ENCODE measurements at places on chromosomes 11 and 22.

DNA sequence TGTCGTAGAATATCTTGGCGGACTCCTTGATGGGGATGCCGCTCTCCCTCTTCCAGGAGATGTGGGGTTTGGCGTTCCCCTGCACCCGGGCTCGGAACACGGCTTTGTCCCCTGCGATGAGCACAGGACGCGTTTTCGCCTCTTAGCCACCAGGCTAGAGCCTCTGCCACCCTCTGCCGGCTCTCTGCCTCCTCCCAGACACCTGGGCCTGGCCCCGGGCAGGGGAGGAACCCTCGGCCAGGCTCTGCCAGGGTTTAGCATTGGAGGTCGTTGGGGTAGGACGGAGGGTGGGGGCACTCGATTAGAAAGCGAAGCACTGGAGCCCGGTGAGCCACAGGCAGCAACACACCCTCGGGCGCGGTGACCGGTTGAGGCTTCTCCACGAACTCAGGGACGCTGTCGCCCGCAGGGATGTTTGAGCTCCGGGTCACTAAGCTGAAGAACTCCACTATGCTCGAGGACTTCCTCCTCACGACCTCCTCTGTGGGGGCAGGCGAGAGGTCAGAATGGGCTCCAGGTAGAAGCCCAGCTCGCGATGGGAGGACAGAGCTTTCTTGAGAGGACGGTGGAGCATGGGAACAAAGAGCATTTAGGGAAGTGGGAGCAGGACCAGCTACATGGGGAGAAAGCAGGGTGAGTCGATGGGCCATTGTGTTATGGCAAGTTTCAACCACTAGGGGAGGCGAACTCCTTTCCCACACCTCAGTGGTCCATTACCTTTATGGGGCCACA is 4.3 kb downstream of the IGSF22 start:
- peak; percentile 71 for DNase-seq

GRCh38 chr11:119566319-119566718 is 143.3 kb upstream of the THY1 start:
- no peak for DNase-seq

DNA sequence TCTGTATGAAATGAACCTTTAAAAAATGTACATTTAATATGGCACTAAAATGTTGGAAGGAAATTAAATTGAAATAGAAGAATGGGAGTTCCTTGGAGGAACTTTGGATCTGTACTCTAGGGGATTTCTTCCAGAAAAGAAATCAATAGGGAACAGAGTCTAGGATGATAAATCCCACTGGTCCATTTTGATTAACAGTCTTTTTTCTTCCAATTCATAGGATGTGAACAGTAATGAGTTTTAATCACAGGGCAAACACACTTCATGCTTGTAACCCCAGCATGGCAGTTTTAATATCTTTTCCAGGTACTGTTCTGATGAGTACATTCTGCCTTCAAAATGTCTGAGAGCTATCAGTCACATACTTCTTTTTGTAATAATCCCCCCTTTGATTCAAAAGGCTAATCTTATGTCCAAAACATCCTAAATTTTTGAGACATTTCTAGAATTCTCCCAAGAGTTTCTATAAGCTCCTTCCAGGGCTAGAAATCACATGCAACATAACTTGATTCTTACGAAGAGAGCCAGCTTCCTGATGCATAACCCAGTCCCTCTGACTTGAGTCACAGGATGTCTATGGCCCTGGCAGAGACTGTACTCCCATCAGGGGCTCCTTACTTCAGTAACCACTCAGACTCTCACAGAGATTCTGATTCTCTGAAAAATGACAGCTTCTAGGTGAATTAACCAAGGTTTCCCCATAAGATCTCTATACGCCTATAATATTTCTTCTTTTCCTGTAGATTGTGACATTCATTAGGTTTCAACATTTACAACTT is 112.9 kb downstream of the SLC36A4 start:
- DNase-seq, result no peak

GRCh38 chr11:121236115-121237001 is 56.2 kb upstream of the SC5D start:
- DNase-seq, result peak; percentile 47

DNA sequence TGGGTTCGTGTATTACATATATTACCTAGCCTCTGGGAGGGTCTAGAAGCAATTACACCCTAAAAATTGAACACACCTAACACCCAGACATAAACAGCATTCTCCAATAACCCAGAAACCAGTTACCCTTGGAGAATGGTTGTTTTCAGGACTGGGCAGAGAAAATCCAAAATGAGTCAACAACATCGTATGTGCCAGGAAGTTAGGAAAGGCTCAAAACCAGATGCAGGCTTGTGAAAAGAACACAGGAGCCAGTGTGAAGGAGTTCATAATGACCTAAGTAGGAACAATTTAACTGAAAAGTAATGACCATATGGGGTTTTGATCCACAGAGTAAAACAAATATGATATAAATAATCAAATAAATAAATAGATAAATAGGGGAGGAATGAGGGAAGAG is 5.1 kb upstream of the CLPB start:
- DNase-seq, result no peak

DNA sequence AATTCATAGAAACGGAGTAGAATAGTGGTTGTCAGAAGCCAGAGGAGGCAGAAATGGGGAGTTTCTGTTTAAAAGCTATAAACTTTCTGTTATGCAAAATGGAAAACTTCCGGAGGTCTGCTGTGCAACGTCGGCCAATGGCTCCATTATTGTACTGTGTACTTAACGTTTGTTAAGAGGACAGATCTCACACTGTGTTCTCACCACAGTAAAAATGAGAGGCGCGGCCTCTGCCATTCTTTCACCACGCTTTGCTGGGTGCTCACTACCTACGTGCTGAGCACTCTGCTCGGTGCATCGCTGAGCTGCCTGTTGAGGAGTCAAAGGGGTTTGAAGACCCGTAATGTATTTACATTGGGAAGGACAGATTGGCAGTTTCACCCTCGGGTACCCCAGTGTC is 218.8 kb upstream of the B3GAT1 start:
- DNase-seq, result no peak

DNA sequence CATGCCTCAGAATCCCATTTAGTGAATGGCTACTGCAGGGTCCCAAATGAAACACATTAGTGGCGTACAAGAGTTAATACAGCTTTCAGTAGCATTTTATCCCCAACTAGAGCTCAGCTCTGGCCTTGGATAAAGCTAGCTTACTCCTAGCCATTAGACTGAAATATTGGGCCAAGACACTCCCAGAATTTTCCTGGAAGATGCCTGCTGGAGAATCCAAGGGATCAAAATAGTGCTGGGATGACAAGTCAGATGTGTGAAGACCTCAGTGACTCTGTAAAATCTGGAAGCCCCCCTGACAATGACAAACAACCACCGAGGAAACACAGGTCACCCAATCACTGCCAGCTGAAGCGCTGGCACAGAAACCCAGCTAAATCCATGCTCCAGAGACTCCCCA is 303.1 kb upstream of the SORL1-AS1 start:
- DNase-seq, result no peak

DNA sequence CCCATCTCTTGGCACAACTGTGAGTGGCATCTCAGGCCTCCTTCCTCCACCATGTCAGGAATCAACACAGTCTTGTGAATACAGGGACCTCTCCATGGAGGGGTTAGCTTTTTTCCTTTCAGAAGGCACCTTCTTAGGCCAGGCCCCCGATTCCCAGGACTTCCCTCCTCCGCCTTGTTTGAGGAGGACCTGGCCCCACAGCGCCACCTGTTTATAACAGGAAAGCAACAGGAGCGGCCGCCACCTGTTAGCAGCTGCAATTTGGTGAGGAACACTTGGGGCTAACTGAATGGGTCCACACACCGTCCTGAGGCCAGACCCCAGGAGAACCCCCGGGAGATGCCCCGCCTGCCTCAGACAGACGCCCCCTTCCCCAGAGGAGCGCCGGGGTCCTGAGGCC is 3.8 kb upstream of the PKP3 start:
- no peak for DNase-seq

GRCh38 chr22:48699511-48699910 is 1128.2 kb downstream of the BRD1 start:
- no peak for DNase-seq

DNA sequence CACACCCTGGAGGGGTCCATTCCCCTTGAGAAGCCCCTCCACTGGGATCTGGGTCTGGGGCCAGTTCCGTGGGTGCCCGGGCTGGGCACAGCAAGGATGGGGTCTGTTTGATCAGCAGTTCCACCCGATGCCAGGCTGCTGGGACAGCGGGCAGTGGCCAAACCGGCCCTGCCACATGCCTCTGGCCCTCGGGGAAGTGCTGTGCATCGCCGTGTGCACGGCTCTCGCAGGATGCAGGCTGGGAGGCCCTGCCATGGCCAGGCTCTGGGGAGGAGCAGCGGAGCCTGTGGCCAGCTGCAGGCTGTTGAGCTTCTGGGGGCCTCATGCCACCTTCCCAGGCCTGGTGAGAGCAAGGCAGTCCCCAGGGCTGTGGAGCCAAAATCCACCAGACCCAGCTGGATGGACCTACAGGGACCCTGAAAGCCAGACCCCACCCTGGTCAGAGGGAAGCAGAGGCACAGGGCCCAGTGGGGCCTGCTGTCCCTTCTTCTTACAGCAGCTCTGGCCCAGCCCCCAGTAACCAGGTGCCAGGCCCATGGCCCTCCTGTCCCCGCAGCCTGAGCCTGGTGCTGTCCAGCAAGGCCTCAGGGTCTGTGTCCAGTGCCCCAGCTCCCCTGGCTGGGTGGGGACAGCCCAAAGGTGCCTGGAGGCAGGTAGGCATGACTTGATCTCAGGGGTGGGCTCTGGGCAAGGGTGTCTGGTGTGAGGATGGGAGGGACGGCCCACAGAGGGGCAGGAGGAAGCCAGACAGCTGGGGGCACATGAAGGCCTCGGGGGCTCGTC is 57.3 kb downstream of the WNT7B start:
- DNase-seq, result no peak

GRCh38 chr11:13280777-13281176 is 3.2 kb downstream of the BMAL1 start:
- no peak for DNase-seq

DNA sequence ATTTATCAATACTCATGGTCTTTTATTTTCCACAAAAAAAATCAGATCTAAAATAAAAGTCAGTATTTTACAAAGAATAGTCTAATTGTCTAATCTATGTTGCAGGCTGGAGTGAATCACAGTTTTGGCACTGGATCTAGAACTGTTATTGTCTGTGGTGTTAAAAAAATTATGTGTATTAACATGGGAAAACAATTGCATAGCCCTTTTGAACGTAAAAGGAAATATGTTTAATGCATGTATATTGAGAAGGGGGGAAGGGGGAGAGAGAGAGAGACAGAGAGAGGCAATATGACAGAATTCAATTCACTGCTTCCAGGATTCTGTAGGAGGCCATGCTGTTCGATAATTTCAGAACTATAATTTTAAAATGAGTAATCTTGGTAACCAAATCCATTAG is 324.9 kb upstream of the CCDC90B start:
- DNase-seq, result no peak

- no peak for DNase-seq
Observed at GRCh38 chr11:55806248-55806647, 4.9 kb upstream of the OR5L1 start.

DNA sequence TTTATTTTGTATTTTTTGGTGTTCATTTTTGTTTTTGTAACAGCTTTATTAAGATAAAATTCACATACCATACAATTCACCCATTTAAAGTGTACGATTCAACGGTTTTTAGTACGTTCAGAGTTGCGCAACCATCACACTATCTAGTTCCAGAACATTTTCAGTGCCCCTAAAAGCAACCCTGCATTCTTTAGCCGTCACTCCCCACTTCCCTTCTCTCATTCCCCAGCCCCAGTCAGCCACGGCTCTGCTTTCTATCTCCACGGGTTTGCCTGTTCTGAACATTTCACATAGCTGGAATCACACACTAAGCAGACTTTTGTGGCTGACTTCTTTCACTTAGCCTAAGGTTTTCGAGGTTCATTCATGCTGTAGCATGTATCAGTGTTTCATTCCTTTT is 9.6 kb upstream of the KCNQ1OT1 start:
- no peak for DNase-seq

DNA sequence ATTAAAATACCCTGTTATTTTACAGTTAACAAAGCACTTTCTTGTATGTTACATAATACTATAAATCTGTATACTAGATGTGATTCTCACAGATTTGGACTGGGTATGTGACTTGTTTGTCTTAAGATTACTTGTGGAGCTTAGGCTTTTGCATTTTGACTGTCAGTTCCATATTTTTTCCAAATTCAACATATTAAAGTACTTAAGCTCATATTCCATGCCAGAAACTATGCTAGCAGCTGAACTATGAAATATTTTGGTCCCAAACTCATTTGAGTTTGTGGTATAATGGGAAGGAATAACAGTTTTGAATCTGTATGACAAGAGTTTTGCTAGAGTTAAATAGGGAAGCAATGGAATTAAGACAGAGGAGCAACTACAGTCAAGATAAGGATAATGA is 841.4 kb downstream of the JRKL start:
- no peak for DNase-seq

GRCh38 chr11:12388173-12388572 is 10.8 kb downstream of the PARVA start:
- DNase-seq, result no peak

DNA sequence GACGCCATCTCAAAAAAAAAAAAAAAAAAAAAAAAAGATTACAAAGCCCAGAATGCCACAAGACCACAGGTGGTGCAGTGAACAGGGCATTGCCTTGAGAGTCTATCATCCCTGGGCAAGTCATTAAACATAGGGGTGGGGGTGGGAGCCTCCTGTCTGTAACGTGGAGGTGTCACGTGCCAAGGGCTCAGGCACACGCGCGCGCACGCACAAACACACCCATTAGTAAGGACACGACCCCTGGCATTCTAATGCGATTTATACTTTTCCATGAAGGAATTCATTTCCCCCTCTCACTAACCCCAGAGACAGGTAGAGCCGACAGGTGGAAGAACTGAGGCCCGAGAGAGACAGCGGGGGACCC is 5.8 kb upstream of the GCAT start:
- no peak for DNase-seq

- DNase-seq, result no peak
Observed at GRCh38 chr11:128725630-128726319, 31.9 kb downstream of the FLI1 start.

GRCh38 chr11:44976576-44976975 is 25.9 kb upstream of the TP53I11 start:
- DNase-seq, result no peak

DNA sequence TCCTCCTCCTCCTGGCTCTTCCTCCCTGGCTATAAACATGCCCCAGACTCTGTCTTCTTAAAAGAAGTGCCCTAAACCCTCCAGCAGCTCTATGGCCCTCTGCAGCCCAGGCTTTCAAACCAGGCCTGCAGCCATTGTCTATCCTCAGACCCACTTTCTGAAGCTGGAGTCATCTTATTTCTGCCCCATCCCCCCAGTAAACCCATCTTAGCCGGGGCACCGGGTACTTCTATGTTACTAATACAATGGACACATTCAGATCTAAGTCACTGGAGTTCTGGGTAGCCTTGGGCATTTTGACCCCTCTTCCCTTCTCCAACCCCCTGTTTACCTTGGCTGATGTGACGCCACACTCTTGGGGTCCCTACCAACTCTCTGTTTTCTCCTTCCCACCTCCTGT is 29.7 kb upstream of the CACNG2 start:
- DNase-seq, result no peak

- no peak for DNase-seq
Observed at GRCh38 chr11:103871923-103872551, 164.4 kb upstream of the DDI1 start.
